Activated T-cell treated with anti-CD3 and anti-CD28 coated beads for 1 hour (primary cell): ENCODE measurements at places on chromosomes 2 and 18.
A peak's percentile ranks its signal among the peaks of the same experiment; 100 is the strongest.

GRCh38 chr18:21000667-21001066 is 110.9 kb downstream of the ROCK1 start:
- no peak for DNase-seq

DNA sequence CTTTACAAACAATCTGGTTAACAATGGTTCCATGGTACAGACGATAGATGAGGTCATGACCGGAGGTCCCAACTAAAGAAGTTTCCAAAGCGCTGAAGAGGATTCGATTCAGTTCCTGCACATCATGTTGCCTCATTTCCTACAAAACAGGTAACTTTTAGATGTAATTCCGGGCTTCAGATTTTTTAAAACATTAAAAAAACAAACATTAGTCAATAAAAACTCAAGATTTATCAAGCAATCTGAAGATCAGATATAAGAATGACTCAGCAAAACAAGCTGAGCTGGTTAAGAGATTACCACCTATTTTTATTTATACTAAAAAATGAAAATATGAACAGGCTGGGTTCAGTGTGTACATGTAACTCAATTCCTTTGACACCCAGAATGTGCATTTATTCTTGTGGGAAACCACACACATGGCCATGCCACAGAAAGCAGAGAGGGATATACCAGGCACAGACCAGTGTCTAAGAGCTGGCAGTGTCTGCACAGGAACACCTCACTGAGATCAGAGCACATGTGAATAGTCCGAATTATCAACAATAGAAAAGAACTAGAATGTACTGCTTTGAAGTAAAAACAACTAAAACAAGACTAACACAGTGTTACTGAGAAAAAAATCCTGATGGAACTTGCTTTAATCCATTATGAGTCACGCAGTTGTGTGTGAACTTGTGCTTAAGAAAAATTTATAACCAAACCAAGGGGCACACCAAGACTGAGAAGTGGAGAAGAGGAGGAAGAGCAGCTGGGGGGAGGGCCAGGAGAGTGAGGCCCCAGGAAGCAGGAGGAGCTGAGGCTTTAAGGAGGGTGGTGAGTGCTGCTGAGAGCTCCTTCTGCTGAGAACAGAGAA is 9.5 kb downstream of the USP40 start:
- DNase-seq, result no peak

DNA sequence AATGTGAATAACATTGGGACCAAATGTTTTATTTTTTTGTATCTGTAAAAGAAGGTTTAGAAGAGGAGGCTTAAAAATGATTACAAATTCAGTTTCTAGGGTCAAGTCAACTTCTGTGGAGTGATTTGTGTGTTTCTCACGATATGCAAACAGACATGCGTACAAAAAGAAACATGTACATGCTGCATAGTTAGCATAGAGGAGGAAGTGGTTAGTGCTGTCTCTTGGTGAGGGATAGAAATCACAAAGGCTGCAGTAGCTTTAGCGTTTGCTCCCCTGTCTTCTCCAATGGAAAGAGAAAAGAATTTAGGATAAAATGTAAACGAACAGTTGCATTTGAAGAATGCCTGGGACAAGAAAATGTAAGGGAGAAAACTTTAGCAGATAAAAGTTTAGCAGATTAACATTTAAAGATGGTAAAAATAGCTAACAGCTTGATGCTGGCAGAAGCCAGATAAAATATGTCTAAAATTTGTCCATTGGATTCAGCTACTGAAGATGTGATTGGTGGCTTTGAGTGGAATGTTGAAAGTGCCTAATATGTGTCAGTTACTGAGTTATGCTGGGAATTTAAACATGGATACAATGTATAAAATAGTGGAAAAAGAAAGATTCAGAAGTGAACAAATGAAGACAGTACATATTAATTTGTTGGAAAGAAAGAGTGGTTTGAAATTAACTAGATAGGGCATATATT is 44.9 kb downstream of the MALT1 start:
- no peak for DNase-seq

- no peak for DNase-seq
Measured at GRCh38 chr2:182606728-182607681, 109.1 kb upstream of the DNAJC10 start.

GRCh38 chr2:228600265-228600664 is 418.8 kb upstream of the SPHKAP start:
- no peak for DNase-seq

DNA sequence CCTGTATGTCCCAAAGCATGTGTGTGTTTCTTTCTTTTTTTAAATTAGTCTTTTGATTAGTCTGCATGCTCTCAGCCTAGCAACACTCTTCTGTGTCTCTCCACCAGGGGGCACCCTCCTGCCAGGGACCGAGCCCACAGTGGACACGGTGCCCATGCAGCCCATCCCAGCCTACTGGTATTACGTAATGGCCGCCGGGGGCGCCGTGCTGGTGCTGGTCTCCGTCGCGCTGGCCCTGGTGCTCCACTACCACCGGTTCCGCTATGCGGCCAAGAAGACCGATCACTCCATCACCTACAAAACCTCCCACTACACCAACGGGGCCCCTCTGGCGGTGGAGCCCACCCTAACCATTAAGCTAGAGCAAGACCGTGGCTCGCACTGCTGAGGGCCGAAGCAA is 93.8 kb downstream of the NRP2 start:
- no peak for DNase-seq

- DNase-seq, result no peak
Measured at GRCh38 chr2:63300835-63301234, 250.2 kb downstream of the OTX1 start.

DNA sequence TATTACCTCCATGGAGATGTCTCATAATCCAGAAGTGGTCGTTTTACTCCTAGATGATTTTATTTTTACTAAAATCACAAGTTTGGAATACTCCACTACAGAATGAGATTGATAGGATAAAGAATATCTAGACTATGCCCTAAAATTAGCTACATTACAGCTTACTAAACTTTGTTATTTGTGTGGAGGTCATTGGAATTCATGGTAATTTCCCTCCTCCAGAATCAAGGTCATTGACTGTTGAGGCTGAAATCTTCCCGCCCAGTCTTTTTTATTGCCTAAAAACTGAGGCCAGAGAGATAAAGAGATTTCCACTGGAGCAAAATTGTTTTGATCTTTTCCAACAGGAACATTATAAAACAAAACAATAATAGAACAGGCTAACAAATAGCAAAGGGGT is 35.0 kb downstream of the ITGB6 start:
- no peak for DNase-seq

DNA sequence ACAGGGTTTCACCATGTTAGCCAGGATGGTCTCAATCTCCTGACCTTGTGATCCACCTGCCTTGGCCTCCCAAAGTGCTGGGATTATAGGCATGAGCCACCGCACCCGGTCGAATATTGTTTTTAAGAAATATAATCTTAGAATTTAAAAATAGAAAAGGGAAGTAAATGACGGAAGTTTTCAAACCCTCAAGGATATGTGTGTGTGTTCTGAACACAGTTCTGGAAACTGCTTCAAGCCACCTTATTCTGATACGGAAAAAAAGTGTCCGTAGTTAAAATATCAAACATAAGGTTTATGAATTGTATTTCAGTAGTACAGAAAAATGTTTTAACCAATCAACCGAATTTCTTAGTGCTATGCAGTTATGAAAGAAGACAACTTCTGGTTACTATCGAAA is 115.9 kb downstream of the UPP2 start:
- no peak for DNase-seq

DNA sequence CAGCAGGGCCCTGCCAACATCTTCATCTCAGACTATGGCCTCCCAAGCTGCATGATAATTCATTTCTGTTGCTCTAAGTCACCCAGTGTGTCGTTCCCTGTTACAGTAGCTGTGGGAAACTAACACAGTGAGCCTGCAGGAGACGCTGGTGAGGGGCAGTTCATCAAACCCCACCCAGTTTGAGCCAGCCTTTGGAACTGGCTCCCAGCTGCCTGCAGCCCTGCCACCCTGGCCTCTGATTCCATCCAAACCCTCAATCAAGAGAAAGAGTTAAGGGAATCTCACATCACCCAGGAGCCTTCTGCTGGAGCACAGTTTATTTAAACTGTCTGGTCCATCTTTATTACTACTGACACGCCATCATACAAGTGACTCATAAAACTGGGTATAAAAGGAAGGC is 64.9 kb upstream of the ZCCHC2 start:
- no peak for DNase-seq

GRCh38 chr2:200428961-200429665 is 80.8 kb downstream of the KCTD18 start:
- no peak for DNase-seq

DNA sequence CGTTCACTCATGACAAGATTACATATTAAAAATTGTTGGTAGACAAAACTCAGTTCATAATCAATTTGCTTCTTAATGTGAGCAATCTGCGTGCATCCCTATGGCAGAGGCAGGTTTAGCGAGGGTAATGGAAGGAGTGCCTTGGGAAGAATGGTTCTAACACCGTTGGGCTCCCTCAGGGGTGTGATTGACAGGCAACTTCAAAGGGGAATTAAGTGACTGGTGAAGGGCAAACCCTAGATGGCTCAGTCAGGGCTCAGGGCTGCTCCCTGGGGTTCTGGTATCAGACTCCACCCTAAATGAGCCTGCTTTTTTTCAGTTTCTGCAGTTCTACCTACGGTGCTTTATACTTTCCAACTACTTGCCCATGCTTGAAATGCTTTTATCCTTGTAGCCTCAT is 419.5 kb upstream of the CELF4 start:
- no peak for DNase-seq

DNA sequence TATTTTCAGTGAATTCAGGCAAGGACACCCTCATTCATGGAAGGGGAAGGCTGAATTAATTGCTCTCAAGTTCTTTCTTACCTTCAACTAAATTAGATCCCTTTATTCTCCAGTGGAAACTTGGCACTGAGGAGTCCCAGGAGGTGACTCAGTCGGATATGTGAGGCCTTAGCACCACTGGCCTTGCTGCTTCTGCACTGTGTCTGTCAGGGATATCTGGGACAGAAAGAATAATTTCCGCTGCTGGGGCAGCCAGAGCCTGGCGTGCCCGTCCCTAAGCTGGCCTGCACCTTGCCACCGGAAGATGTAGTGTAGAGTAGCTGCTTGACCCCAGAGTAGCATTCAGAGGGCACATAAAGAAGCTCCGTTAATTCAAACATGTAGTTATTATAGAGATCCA is 53.4 kb downstream of the LIMS1 start:
- DNase-seq, result no peak

GRCh38 chr2:152426801-152427200 is 91.8 kb downstream of the FMNL2 start:
- no peak for DNase-seq

GRCh38 chr2:199940373-199940772 is 14.9 kb downstream of the TYW5 start:
- no peak for DNase-seq

- peak; percentile 47 for DNase-seq
Measured at GRCh38 chr18:79400591-79401381, 5.1 kb downstream of the NFATC1 start.

GRCh38 chr2:141001750-141002149 is 1129.1 kb downstream of the LRP1B start:
- DNase-seq, result no peak

DNA sequence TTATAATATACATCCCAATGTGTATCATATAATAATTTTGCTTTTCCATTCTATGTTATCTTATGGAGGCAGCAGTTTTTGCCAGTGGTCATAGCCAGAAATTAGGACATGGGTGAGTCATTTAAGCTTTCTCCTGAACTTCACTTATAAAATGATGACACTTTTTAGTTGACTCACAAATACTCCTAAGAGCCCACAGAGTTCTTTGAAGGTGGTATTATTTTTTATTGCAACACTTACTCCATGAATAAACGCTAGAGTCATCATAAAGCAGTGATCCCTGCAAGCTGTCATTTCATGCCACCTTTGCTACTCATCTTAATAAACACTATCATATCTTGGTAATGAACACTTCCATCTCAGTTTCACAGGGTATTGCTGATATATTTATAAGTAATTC is 69.9 kb upstream of the MAPRE2 start:
- no peak for DNase-seq

DNA sequence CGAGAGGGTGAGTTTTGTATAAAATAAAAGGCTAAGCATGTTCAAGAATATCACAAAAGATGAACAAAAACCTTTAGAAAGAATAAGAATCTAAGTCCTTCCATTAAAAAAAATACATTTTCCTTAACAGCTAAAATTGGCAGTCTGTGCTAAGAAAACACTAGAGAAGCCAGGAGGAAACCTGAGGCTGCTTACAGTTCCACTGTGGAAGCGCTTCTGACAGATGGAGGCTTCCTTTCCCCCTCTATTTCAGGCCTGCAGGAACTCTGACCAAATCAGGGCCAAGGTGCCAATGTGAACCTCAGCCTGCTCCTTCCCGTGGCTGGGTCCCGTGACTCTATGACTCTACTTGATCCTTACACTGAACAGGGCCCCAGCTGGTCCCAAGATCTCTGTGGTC is 108.1 kb upstream of the ARHGAP28 start:
- DNase-seq, result no peak

GRCh38 chr2:6970551-6970950 is 53.3 kb downstream of the RNF144A start:
- no peak for DNase-seq
